ENCODE measurements at places on chromosomes 11 and 22.

DNA sequence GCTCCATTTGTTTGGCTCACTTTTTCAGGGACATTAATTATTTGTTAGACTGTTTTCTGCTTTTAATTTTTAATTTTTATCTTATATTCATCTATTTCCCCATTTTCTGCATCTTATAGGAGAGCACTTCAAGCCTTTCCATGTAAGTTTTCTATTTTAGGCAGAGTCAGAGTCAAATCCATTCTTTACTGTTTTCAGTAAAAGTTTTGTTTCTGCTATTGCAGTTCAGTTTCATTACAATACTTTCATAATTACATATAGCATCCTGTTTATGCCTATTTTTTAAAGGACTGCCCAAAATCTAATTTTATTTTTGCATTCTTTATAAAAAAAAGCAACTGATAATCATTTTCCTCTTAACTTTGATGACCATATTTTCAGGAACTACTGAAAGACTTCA, 3.8 kb upstream of the OR10A5 start:
- no peak for DNase-seq

GRCh38 chr11:76801736-76802135, 18.6 kb downstream of the TSKU start:
- DNase-seq: no peak

- no peak for DNase-seq
Observed at GRCh38 chr11:65525546-65526480, 930 bp downstream of the SCYL1 start.

DNA sequence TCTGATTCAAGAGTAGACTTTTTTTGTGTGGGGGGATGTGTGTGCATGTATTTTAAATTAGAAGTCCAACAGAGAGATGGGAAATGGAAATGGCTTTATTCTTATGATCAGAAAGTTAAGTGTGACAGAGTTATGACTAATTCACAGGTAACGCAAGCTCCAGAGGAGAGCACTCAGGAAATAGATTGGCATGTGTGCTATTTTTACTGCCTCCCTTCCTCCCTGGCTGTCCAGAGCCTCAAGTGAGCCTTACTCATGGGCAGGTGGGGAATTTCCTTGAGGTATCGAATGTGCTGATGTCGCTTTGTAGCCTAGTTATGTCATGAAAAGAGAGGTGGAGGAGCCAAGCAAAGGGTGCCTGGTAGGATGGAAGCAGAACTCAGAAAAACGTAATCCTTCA, 70.3 kb upstream of the BDNF start:
- no peak for DNase-seq

- DNase-seq: no peak
Observed at GRCh38 chr22:37504964-37505363, 14.3 kb downstream of the CARD10 start.

DNA sequence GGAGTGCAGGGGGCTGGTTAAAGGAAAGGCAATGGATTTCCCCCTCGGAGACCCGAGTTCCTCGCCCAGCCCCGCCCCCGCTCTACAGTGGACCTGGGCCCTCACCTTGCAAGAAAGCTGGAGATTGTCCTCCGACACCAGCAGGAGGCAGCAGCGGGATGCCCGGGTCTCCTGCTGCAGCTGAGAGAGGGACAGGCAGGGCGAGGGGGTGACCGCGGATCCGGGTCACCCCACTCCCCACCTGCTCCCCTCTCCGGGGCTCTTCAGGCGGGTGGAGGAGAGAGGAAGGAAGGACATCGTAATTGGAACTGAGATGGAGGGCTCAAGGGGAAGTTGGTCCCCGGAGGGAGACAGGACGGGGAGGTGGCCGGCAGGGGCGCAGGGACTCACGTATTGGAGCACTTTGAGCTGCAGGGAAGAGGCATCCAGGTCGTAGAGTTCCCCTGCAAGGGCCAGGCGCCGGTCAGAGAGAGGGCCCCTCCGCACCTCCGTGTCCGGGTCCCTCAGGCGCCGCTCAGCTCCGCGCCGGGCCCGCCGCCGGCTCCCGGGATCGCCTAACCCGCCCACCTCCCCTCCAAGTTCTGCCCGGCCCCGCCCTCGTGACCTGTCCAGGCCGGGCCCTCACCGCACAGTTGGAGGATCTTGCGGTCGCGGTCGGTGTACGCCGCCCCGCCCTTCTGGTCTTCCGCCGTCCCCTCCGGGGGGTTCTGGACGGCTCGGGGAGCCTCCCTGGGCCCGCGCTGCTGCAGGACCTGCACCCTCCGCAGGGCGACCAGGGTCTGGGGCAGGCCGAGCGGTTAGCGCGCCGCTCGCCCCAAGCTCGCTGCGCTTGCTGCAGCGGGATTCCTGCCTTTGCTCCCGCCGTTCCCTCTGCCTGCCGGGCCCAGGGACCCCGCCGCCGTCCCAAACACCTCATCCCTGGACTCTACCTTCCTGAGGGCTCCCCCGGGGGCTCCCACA, 84.1 kb downstream of the PDE2A start:
- DNase-seq: peak; percentile 66

DNA sequence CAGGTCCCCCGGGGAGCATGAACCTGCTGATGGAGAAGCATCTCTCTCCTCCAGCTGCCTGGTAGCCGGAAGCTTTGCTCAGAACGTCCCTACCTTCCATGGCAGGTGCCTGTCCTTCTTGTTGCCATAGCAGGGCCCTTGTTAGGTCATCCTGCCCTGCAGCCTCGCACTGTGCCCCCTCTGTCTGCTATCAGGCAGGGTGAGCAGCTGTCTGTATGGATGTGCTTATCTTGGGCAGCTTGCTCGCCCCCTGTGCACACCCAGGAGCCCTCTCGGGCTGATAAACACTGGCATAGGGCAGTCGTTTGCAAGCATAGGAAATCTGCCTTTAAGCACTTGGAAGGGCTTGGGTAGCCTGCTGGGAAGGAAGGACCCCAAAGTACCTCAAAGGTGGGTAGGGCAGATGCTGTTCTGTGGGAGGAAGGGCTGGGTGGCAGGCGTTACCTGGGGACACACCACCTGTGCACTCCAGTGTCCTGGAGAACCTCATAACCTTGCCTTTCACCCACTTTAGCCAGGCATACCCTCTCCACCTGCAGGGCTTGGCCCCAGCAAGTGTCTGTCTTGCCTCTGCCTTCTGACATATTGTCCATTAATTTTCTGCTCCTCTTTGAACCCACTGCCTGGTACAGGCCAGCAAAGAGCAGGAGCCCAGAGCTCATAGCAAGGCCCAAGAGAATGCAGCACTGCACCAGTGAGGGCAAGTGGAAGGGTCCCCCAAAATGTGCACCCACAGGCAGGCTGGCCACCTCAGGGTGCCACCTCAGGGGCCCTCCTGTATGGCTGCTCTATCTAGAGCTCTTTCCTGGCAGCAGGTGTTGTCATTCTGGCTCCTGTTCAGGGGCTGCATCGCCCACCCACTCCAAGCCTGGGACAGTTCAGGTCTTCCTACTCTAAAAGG, 8.0 kb upstream of the COMT start:
- DNase-seq: no peak

GRCh38 chr11:3194016-3194816, 24.4 kb downstream of the MRGPRG start:
- DNase-seq: no peak

GRCh38 chr11:18495703-18496102, 31.0 kb downstream of the TSG101 start:
- no peak for DNase-seq

Data from activated T-cell treated with anti-CD3 and anti-CD28 coated beads, Interleukin-2, amount 50 U/mL, for 1 hour (primary cell).